CD8-positive, alpha-beta T cell (primary cell): ENCODE measurements at places on chromosomes 4 and X. TPM values are rescaled to one million over a fixed set of nuclear protein-coding genes. Genes with fewer than 3 reads are reported as not detected.

- no peak for DNase-seq
Measured at GRCh38 chr4:140260227-140260626, 106.2 kb upstream of the MAML3 start.

- no peak for DNase-seq
Measured at GRCh38 chr4:11616856-11617255, 188.2 kb upstream of the HS3ST1 start.

- no peak for DNase-seq
Measured at GRCh38 chrX:20382518-20383297, 116.0 kb upstream of the RPS6KA3 start.

- DNase-seq, result no peak
Measured at GRCh38 chrX:110402850-110403221, 44.2 kb downstream of the RTL9 start.

The LIAS gene
- 11.0 TPM for total RNA-seq

The ETNPPL gene
- not detected for total RNA-seq

The HTR2C gene
- total RNA-seq, result not detected

- no peak for DNase-seq
Measured at GRCh38 chr4:106247600-106247999, 68.4 kb downstream of the TBCK start.

GRCh38 chr4:185346975-185347601 is 48.6 kb downstream of the LRP2BP start:
- DNase-seq, result no peak

DNA sequence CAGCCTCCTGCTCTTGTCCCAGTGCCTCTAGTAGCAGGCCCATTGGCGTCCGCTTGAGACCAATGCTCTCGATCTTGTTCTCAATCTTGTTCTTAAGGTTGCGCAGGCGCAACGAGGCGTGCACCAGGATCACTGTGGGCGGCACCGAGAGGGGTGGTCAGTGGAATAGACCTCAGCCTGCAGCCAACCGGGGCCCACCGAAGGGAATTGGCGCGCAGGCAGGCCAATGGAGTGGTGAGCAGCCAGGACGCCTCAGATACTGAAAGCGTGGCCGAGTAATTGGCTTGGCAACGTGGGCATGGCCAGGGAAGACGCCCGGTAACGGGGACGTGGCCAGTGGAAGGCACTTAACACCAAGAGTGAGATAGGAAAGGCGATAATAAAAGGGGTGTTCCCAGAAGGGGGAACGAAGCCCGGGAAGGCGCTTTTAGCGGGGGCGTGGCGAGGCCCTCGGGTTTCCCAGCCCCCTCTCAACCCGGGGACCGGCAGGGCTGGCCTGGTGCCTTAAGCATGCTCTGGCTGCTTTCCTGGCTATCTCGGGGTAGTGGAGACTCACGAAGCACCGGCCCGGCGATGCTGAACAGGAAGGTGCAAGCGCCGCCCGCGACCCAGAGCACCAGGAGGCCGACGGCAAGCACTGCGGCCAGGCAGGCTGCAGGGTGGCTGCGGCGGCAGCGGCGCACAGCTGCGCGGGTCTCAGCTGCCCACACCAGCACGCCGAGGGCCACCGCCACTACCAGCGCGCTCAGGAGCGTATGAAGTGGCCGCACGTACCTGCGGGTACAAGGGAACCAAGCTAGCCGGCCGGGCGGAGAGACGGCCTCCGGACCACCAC is 1.7 kb downstream of the PRAF2 start:
- DNase-seq, result no peak

The TRIM61 gene
- 0.83 TPM for total RNA-seq

DNA sequence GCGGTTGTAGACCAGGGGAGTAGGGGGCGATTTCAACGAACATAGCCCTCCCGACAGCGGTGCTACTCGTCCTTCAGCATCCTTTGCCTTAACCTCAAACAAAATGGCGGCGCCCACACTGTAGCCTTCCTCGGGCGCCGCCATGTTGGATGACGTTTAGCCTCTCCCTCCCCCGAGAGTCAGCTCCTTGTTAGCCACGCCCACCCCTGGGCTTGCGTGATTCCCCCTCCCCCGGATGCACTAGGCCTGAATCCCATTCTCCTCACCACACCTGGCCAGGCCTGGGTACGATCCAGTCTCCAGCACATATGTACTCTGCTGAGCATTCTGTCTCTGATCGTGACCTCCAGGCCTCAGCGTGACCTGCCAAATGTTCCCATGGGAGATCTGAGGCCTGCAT is 49.0 kb upstream of the ZNF157 start:
- DNase-seq, result no peak

The SPRY1 gene
- total RNA-seq, result 65.8 TPM

DNA sequence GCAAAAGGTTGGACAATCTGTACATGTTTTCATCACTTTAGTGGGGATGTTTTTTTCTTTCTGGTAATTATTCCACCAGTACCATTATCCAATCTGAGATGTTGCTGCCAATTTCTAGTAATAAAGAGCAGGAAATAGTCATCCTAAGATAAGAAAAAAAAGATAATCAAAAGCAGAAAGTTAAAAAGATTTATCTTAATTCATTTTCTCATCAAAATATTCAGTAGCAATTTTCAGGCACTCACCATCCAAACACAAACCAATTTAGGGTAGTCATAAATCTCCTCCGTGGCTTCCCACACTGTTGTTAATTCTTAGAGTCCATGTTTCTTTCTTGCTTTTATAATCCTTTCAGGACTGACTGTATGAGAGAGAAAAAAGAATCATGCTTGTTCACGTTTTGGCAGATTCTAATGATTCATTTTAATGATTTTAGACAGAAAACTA is 263.7 kb upstream of the UGT8 start:
- DNase-seq, result no peak

DNA sequence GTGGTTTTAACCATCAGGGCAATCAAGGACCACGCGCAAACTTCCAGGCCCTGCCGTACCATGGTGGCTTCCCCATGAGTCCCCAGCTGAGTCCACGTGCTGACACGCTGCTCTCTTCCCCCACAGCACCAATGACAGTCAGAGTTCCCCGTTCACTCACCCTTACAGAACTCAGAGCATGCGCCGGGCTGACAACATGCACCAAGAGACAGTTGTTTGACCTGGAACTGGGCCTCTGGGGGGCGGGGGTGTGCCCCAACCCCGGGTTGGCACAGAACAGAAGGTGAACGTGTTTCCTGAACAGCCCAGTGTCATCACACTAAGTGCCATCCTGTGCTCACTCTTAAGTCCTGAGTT is 29.4 kb downstream of the IRF2 start:
- no peak for DNase-seq

GRCh38 chrX:47420265-47420664 is 49.9 kb downstream of the ZNF157 start:
- DNase-seq, result no peak

- DNase-seq, result no peak
Measured at GRCh38 chr4:146285037-146285436, 70.7 kb downstream of the REELD1 start.

DNA sequence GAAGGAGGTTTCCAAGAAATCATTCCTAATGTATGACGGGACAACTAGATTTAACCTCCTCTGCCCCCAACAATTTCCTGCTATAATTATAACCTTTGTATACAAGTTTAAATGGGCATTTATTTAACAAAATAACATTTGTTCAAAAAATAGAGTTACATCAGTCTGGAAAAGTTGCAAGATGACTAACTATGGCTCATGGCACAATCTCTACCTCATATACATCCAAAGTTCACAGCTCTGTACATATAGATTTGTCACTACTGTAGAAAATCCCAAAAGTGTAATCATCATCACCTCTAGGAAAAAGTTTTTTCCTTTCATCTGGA is 3.8 kb upstream of the RPS6KA3 start:
- DNase-seq, result no peak

- no peak for DNase-seq
Measured at GRCh38 chr4:16931339-16932305, 33.2 kb upstream of the LDB2 start.

DNA sequence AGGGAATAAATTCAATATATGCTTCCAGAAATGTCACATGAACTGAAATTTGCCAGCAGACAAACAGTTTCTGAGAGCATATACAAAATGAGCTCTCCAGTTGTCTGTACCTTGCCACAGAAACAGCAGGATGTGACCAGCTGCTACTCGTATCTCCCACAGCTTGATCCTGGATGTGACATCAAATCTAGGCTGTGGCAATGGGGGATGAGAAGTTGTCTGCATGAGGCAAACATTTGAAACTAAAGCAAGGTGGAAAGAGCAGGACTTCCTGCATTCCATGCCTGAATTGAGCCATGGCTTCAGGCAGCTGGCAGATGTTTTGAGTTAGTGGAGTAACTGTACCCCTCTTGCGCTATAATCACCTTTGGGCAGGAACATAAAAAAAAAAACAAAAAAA is 1724.0 kb downstream of the RPA4 start:
- no peak for DNase-seq

DNA sequence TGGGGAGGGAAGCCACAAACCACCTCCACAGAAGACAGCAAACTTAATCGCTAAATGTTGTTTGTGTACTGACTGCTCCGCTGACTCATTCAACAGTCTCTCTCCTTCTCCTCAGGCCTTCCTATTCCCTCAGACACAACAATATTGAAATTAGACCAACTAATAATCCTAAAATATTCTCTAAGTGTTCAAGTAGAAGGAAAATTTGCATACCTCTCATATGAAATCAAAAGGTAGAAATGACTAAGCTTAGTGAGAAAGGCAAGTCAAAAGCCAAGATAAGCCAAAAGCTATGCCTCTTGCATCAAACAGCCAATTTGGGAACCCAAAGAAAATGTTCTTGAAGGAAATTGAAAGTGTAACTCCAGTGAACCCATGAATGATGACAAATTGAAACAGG is 75.7 kb upstream of the ARHGAP24 start:
- DNase-seq, result no peak
